ENCODE measurements at places on chromosomes 5 and 9.
A peak's percentile ranks its signal among the peaks of the same experiment; 100 is the strongest.

DNA sequence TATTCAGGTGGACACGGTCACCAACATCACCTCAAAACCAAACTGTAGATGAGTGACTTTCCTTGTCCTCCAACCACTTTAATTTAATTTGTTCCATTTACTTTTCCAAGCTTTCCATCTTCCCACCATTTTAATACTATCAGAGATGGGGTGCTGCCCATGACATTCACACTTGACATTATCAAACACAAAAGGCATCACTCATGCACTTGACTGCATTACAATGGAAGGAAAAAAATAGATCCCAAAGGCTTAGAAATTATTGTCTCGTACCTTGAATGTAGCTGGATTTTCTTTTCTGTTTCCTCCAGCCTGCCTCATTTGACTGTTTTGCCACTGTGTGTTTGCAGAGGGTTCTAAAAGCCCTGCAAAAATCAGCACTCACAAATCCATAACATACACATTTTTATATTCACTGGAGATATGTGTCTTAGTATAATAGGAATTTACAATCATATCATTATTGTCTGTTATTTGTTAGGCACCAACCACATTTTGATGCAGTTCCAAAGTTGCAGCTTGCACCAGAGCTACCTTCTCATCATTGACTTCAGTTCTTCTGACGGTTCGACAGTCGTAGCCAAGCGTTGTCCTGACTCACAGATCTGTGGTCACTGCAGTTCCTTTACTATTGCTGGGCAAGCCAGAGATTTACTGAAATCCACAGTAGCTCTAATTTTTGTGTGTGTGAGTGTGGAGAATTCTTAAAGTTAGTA lies 712.3 kb upstream of the WWC1 start:
- no peak overlapping the region for H3K4me3 ChIP-seq
- H3K4me1 ChIP-seq: no peaks in the 10 kb centered on the region
- H3K27me3 ChIP-seq: peaks cover 2% of the 10 kb centered on the region

GRCh38 chr5:176741561-176742211 lies 68.7 kb upstream of the UNC5A start:
- no peaks in the 10 kb centered on the region for H3K4me1 ChIP-seq
- no peak overlapping the region for H3K27ac ChIP-seq
- no peak for DNase-seq
- H3K27me3 ChIP-seq: peaks cover 98% of the 10 kb centered on the region
- no peak overlapping the region for H3K4me3 ChIP-seq
- no peaks in the 10 kb centered on the region for H3K36me3 ChIP-seq

DNA sequence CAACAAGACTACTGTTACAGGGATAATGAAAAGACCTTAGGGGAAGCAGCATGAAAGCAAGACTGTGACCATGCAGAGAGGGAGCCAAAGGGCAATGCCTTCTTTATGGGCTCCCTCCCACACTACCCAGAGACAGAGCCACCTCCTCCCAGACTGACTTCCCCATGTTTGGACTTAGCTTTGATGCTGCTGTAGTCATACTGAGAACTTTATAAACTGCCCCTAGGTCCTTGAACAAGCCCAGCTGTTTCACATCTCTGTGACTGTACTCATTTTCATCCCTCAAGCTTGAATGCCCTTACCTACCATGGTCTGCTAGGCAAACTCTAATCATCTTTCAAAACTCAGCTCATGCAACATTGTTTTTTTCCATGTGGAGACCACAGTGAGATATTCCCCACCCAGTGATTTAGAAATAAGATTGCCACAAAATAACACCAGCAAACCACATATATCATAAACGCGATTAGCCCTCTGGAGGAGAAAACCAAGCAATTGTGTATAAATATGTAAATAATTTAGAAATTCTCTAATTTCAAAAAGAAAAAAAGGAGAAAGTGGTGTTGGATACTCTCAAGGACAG lies 23.4 kb upstream of the FAM169A start:
- no peak overlapping the region for H3K27ac ChIP-seq
- H3K27me3 ChIP-seq: no peaks in the 10 kb centered on the region
- H3K36me3 ChIP-seq: no peaks in the 10 kb centered on the region
- DNase-seq: no peak
- H3K4me1 ChIP-seq: no peaks in the 10 kb centered on the region

DNA sequence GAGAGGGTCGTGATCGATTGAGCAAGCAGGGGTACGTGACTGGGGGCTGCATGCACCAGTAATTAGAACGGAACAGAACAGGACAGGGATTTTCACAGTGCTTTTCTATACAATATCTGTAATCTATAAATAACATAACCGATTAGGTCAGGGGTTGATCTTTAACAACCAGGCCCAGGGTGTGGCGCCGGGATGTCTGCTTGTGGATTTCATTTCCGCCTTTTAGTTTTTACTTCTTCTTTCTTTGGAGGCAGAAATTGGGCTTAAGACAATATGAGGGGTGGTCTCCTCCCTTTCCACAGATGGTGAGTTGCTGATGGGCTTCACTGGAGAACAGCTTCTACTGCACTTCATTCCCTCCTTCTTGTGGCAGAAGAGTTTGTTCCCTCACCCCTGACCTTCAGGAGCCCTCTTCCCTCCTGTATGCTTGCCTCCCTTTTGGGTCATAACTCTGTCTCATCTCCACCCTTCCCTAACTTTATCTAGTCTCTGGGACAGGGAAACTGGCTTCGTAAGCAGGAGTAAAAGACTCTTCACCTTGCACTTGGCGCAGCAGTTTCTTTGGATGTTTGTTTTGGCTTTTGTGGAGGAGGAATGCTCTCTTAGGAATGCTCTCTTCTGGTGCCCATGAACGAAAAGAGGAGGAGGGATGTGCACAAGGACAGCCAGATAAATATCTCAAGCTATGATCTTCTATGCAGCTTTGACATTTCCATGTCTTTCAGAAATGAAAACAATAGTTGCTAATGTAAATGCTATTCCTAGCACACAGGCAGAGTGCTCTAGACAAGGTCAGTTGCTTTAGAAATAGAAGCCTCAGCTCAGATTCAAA lies 139.8 kb upstream of the RPS23 start:
- H3K4me1 ChIP-seq: peaks cover 16% of the 10 kb centered on the region
- H3K27ac ChIP-seq: peak overlapping the region; percentile 5
- no peaks in the 10 kb centered on the region for H3K36me3 ChIP-seq

- H3K27ac ChIP-seq: peak overlapping the region; percentile 20
- peaks cover 29% of the 10 kb centered on the region for H3K4me1 ChIP-seq
- DNase-seq: no peak
Observed at GRCh38 chr5:143064676-143065075, 294.5 kb downstream of the ARHGAP26 start.

DNA sequence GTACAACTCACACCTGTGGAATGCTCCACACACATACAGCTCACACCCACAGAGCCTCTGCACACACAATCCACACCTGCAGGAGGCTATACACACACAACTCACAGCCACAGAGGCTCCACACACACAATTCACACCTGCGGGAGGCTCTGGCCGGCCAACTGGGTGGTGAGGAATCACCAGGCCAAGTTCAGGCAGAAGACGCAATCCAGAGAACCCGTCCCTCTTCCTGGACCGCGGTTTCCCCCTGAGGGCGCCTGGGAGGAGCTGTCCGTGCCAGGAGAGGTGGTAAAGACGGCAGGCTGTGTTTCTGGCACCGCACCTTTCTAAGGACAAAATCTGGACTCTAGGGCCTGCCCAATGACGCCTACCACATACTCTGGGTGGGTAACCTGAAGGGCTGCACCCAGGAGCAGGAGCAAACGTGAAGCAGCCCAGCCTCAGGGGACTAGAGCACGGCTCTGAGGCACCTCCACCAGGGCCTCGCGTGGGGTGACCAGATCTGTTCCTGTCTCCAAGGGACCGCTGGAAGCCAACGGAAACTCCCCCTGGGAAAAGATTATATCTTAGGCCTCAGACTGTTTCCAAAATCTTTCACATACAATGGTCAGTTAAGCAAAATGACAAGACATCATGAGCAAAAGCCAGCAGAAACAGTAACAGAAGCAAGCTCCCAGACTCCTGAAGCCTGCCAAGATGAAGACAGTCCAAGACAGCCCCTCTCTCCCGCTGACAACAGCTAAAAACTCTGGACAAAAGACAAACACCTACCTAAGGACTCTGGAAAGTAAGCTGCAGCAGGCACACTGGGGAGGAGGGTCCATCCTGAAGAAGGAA lies 16.9 kb downstream of the CAMSAP1 start:
- DNase-seq: no peak
- peaks cover 19% of the 10 kb centered on the region for H3K4me1 ChIP-seq
- H3K27me3 ChIP-seq: no peaks in the 10 kb centered on the region

DNA sequence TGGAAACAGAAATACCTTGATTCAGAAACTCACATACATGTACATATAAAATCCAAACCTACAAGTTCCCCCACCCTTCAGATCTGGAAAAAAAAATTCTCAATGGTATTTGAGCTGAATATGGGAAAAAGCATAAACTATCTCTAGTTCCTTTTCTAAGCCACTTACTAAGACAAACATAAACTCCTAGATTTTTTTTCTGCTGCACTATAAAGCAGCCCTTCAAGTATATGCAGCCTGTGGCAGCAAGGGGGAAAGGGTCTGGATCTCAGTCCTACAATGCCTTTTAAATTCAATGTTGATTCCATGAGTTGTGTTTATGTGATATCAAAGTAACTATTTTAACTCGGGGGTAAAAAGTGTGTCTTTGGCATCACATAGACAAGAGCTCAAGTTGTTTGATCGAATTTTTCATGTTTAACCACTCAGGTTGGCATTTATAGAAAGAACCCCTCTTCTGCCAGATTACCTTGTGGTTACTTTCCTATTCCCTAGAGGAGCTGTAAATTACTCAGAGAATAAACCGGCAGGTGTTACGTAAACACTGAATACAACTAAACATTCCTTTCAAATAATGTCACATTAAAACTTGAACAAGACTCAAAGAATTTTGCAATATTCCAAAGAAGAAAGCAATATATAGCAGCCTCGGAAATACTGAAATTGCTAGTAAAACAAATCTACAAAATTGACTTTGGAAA lies 91.8 kb upstream of the FER start:
- no peak overlapping the region for H3K4me3 ChIP-seq
- no peak for DNase-seq
- H3K27ac ChIP-seq: no peak overlapping the region
- H3K4me1 ChIP-seq: no peaks in the 10 kb centered on the region
- no peaks in the 10 kb centered on the region for H3K36me3 ChIP-seq
- no peaks in the 10 kb centered on the region for H3K27me3 ChIP-seq

- peaks cover 10% of the 10 kb centered on the region for H3K4me1 ChIP-seq
- DNase-seq: no peak
- peak overlapping the region; percentile 75 for H3K27ac ChIP-seq
- peak overlapping the region; percentile 66 for H3K4me3 ChIP-seq
- H3K36me3 ChIP-seq: no peaks in the 10 kb centered on the region
Observed at GRCh38 chr5:72955143-72955767, 586 bp upstream of the FCHO2 start.

DNA sequence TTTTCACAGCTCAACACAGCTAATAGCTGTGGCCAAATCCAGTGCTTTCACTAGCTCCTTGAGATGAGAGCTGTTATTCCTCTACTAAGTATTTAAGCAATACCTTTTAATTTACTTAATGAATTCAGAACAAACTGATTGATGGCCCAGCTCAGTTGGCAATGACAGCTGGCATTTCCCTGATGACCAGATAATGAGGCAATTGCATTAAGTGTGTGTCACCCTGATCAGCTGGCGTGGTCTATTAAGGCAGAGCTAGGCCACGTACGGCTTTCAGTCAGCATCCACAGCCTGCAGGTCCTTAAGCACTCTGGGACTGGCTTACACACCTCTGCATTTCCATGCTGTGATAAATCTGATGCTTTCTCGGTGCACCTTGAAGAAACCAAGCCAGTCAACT lies 34.4 kb downstream of the TTLL11 start:
- H3K27me3 ChIP-seq: no peaks in the 10 kb centered on the region
- H3K4me3 ChIP-seq: no peak overlapping the region
- H3K4me1 ChIP-seq: no peaks in the 10 kb centered on the region
- no peaks in the 10 kb centered on the region for H3K36me3 ChIP-seq

GRCh38 chr5:9977070-9977469 lies 272.6 kb downstream of the ATPSCKMT start:
- no peak overlapping the region for H3K4me3 ChIP-seq
- H3K36me3 ChIP-seq: no peaks in the 10 kb centered on the region
- DNase-seq: no peak
- H3K4me1 ChIP-seq: no peaks in the 10 kb centered on the region
- no peak overlapping the region for H3K27ac ChIP-seq

DNA sequence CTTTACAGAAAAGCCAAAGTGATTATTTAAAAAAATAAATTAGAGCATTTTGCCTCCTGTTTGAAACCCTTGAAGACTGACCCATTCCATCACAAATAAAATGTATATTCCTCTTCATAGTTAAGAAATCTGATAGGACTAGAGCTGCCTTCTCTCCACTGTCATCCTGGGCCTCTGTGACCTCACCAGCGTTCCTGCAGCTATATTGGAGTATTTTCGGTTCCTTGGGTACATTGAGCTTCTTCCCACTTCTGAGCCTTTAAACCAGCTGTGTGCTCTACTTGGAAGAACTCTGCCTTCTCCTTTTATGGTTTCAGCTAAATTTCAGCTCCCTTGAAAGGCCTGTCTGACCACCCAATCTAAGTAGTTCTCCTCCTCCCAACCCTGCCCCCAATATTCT lies 99.1 kb upstream of the ABCA1 start:
- H3K27me3 ChIP-seq: no peaks in the 10 kb centered on the region
- H3K4me1 ChIP-seq: no peaks in the 10 kb centered on the region
- no peaks in the 10 kb centered on the region for H3K36me3 ChIP-seq
- no peak overlapping the region for H3K4me3 ChIP-seq
- H3K27ac ChIP-seq: no peak overlapping the region

DNA sequence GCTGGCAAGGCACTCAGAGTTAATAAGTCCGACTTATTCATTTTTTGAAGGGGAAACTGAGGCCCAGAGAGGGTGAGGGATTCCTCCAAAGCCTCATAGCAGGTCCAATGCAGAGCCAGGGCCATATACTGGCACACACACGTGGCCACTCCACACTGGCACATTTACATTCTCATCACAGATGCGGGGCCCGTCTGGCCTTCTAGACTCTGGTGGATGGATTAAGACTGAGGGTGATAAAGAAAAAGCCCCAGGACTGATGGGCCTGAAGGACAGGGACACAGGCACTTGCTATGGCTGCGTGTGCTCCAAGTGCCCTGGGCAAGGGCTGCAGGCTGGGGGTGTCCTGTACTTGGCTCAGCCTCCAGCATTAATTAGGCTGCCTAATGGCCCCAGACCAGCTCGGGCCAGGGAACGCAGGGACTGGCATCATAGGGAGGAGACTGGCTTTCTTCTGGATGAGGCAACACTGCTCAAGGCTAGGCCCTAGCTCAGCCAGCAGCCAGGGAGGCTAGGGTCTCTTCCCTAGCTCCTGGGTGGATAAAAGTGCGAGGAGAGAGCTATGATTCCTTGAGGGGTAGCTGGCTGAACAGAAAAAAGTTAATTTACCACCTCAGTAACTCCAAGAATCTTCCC lies 28.5 kb upstream of the CSF1R start:
- no peaks in the 10 kb centered on the region for H3K4me1 ChIP-seq
- H3K27me3 ChIP-seq: no peaks in the 10 kb centered on the region
- no peak overlapping the region for H3K27ac ChIP-seq
- H3K4me3 ChIP-seq: no peak overlapping the region
- H3K36me3 ChIP-seq: no peaks in the 10 kb centered on the region

- no peaks in the 10 kb centered on the region for H3K4me1 ChIP-seq
- H3K36me3 ChIP-seq: peaks cover 6% of the 10 kb centered on the region
- no peak overlapping the region for H3K4me3 ChIP-seq
- no peak for DNase-seq
- no peak overlapping the region for H3K27ac ChIP-seq
Observed at GRCh38 chr9:94979904-94980507, 253.5 kb downstream of the AOPEP start.
